ENCODE measurements at places on chromosomes 4 and X. TPM values are rescaled to one million over a fixed set of nuclear protein-coding genes. Genes with fewer than 3 reads are reported as not detected.

GRCh38 chr4:169219440-169219839, 51.3 kb downstream of the SH3RF1 start:
- DNase-seq = no peak
- no peaks in the 10 kb centered on the region for H3K36me3 ChIP-seq
- no peaks in the 10 kb centered on the region for H3K4me1 ChIP-seq
- H3K4me3 ChIP-seq = no peak overlapping the region
- no peak overlapping the region for H3K27ac ChIP-seq

DNA sequence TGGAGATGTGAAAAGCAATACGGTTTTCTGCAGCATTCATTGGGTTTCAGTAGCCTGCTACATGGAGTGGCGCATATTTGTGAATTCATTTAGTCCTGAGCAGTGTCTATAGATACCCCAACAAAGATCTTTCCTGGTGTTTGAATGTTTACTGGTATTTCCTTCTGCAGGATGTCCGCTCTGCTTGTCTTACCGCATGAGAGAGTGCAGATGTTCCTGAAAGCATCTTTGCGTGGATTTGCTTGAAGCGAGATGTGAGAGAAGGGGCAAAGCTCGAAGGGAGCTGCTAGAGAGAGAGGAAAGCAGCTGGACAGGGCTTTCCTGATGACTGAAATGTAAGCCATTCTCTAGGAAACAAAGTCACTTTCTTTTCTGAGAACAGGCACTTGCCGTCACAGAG, 40.9 kb upstream of the GYPA start:
- H3K4me1 ChIP-seq = no peaks in the 10 kb centered on the region
- peaks cover 4% of the 10 kb centered on the region for H3K27me3 ChIP-seq
- no peak overlapping the region for H3K4me3 ChIP-seq
- no peaks in the 10 kb centered on the region for H3K36me3 ChIP-seq

GRCh38 chrX:68947882-68948605, 119.2 kb downstream of the EFNB1 start:
- H3K4me3 ChIP-seq = no peak overlapping the region
- H3K4me1 ChIP-seq = no peaks in the 10 kb centered on the region
- no peak for DNase-seq
- no peak overlapping the region for H3K27ac ChIP-seq

GRCh38 chrX:16087076-16087475, 36.3 kb upstream of the GRPR start:
- no peaks in the 10 kb centered on the region for H3K27me3 ChIP-seq
- no peak for DNase-seq
- H3K4me1 ChIP-seq = no peaks in the 10 kb centered on the region
- no peak overlapping the region for H3K27ac ChIP-seq

DNA sequence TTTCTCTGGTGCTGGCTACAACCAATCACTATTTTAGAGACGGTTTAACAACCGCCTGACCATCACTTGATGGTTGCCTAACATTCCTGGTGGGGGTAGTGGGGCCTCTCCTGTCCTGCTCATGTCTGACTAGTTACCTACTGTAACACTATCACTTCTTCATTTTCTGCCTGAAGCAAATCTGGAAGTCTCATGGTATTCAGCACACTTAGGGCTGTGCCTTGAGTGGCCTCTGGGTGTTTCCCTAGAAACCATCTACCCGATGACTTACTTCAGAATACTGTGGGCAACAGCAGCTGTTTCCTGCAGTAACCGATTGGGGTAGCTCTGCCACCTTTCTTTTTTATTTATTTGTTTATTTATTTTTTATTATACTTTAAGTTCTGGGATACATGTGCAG, 880.1 kb upstream of the INTU start:
- no peaks in the 10 kb centered on the region for H3K4me1 ChIP-seq
- no peak overlapping the region for H3K4me3 ChIP-seq
- no peaks in the 10 kb centered on the region for H3K36me3 ChIP-seq

DNA sequence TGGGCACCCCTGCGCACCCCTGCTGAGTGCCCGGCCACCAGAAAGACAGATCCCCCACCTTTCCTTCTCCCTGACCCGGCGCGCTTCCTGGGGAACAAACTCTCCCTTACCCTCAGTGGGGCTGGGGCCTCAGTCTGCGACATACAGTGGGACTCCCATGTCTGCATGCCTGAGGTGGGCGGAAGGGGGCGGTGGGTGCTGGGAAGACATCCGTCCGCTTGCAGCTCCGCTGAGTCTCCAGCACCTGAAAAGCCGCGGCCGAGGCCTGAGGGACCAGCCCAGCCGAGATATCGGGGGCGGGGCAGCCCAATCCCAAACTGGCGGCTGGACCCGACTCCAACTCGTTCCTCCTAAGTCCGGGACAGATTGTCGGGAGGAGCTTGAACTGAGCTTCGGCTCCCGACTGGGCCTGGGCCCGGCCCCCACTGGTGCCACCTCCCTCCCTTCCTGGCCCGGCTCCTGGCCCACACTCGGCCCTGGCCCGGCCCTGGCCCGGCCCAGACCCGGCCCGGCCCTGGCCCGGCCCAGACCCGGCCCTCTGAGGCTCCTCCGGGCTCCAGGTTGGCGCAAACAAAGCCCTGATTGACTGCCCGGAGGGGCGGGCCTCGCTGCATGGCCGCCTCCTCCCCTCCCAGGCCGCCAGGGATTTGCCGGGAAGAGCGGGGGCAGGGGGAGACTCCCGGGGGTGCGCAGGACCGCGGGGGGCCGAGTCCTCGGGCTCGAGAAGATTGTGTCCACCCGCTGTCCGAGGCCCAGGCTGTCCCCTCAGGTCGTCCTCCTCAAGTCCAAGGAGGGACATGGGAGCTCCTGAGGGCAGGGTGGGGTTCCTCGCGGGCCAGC, 877 bp upstream of the SLC16A2 start:
- H3K4me3 ChIP-seq = no peak overlapping the region
- no peak overlapping the region for H3K27ac ChIP-seq
- H3K4me1 ChIP-seq = peaks cover 7% of the 10 kb centered on the region
- H3K36me3 ChIP-seq = no peaks in the 10 kb centered on the region
- no peak for DNase-seq
- H3K27me3 ChIP-seq = peaks cover 5% of the 10 kb centered on the region

DNA sequence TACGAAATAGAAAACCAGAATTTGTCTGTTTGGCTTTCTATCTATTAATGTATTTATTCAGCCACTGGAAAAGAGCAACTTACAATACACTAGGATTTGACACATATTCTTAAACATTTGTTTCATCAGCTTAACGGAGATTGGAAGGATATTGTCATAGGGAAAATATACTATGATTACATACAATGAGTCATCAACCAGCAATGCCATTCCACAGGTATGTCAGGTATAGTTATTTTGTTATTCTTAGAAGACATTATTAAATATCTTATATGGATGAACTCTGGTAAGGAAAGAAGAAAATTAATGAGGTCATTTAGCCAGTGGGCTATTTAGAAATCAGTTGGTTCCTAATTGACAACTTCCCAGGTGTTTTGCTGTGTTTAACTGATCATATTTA, 926.6 kb downstream of the STIM2 start:
- H3K4me3 ChIP-seq = no peak overlapping the region
- H3K4me1 ChIP-seq = no peaks in the 10 kb centered on the region
- H3K27me3 ChIP-seq = no peaks in the 10 kb centered on the region
- no peak for DNase-seq
- no peak overlapping the region for H3K27ac ChIP-seq

DNA sequence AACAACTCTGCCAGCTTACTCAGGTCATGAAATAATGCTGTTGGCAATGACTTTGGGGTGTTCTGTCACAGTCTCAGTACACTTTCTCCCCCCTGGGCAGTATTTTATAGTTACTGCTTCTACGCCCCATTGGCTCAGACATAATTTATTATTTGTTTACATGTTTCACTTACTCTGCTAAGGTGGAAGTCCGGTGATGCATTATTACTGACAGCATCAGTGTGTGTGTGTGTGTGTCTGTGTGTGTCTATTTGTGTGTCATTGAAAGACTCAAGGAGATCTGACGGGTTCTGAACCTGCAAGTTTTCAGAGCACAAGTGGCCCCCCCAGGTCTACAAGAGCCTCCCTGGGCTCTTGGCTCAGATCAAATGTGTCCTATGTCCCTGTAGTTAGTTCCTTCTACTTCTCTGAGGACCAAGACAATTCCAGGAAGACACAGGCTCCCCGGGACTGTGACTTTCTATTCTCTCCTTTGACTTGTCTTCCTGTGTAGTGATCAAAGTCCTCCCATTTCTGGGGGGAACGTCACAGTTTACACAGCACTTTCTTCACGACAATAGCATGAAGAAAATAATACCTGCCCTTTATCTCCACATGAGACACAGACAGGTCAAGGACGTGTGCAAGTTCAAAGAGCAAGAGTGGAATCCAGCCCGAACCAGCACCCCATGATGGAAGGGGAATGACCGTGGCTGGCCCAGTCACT, 283.7 kb upstream of the GATB start:
- no peak overlapping the region for H3K27ac ChIP-seq
- H3K27me3 ChIP-seq = peaks cover 9% of the 10 kb centered on the region
- peaks cover 4% of the 10 kb centered on the region for H3K4me1 ChIP-seq

GRCh38 chrX:100615005-100615404, 21.6 kb downstream of the TSPAN6 start:
- H3K4me1 ChIP-seq = no peaks in the 10 kb centered on the region
- H3K36me3 ChIP-seq = no peaks in the 10 kb centered on the region
- no peak for DNase-seq
- no peak overlapping the region for H3K4me3 ChIP-seq
- H3K27me3 ChIP-seq = no peaks in the 10 kb centered on the region

Gene CHST7
- total RNA-seq = 19.5 TPM

Gene SMIM43
- not detected for total RNA-seq

Gene BEX5
- total RNA-seq = 7.0 TPM

Measured in CD4-positive, CD25-positive, alpha-beta regulatory T cell (primary cell).